ENCODE measurements at places on chromosomes 13 and 19.

- DNase-seq = no peak
Observed at GRCh38 chr19:16497042-16497441, 848 bp downstream of the C19orf44 start.

DNA sequence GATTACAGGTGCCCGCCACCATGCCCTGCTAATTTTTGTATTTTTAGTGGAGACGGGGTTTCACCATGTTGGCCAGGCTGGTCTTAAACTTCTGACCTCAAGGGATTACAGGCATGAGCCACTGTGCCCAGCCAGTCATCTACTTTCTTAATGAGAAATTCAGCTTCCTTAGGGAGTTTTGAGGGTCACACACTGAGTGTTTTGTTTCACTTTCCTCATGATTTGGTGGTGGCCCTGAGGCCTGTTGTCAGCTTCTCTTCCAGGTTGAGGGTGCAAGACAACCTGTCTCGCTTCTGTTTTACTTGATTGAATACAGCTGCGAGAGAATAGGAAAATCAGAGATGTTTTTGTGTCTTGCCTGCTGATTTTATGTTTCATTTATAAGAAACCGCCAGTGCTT lies 9.9 kb downstream of the FRY start:
- no peak for DNase-seq

- DNase-seq = no peak
Observed at GRCh38 chr13:80428349-80429096, 87.6 kb upstream of the SPRY2 start.

DNA sequence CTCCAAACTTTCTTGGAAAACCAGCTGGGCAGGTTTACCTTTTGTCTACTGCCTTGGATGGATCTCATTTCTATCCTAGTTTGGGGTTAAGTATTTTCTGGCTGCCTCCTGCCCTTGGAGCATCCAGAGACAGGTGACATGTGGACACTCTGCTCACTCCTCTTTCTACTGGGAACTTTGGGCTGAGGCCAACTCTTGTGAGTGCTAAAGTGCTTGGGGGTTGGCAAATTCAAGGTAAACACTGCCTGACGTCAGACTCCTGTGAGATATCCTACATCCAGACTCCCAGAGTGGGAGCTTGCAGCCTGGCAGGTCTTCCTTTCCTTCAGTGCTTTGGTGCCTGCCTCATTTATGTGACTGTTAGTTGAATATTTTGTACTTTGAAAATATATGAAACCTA lies 388.1 kb downstream of the KCNRG start:
- DNase-seq = no peak

- no peak for DNase-seq
Observed at GRCh38 chr13:30719525-30719914, 15.8 kb upstream of the ALOX5AP start.

DNA sequence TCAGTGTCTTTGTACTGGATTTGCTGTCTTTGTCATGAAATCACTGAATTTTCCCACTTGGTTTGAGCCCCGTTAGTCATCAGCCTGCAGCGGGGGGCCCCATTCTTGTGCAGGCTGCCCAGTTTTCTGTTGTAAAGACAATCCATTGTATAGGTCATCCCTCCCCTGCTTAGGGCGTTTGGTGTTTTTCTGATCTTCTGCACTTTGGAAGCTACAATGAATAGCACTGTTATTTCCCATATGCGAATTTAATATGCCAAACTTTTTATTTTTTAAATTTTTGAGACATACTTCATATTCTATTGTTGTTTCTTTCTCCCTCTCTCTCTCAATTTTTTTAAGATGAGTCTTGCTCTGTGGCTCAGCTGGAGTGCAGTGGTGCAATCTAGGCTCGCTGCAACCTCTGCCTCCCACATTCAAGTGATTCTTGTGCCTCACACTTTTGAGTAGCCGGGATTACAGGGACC lies 9.0 kb downstream of the SLC27A1 start:
- DNase-seq = no peak

DNA sequence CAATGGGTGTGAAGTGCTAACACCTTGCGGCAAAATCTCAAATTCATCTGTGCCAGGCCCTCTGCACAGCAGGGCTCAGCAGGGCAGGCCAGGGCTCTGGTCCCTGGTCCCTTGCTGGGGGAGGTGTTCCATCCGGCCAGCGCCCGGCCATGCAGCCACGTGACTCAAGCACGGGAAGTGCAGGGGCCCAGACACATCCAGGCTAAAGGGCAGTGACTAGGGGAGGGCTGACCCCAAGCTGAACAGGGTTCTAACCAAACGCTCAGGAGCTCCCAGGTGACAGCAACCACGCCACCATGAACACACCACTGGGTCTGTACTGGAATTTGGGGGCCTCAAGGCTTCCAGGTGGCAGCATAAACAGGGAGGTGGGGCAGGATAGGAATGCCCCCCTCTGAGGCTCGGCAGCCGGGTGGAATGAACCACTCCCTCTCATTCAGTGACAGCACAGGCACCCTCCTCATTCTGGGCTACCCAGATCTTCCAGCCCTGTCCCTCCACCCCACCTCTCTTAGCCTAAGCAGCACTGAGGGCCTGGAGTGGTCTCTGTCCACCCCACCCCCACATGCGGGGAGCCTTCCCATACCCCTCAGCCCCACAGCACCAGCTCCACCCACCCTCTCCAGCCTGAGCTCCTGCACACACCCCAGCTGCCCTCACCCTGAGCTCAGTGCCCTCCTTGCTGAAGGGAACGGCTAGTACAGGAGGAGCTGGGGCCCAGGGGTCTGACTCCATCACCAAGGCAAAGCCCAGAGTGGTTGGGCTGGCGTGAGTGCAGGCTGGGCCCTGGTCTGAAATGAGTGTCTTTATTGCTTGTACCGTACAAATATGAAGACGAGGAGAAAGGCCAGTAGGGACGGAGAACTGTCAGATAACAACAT lies 5.3 kb upstream of the CCNP start:
- no peak for DNase-seq

DNA sequence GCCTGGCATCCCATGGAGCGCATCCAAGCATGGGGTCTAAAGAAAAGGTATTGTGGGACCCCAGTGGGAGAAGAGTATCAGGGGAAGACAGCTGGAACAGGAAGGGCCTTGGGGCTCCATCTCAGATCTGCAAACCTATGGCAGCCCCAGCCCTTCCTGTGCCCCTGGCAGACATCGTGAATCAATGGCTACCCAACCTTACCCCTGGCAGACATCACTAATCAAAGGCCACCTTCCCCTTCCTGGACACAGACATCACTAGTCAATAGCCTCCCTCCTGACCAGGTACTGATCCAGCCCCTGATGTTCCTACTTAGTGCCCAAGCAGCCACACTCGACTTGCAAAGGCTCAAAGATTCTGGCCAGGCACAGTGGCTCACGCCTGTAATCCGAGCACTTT lies 15.8 kb downstream of the F2RL3 start:
- no peak for DNase-seq

DNA sequence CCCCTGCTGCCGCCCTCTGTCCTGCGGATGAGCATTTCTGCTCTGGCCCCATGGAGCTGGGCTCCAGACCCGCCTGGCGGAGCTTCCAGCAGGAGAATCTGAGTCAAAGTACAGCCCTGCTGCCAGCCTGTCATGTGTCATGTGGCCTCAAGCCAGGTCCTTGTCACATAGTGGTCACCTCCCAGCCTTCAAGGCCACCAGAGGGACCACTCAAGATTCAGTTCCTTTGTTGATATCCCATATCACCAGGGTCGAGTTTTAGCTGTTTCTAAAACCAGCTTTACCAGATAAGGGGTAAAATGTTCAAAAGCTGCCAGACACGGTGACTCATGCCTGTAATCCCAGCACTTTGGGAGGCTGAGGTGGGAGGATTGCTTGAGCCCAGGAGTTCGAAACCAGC lies 13.4 kb downstream of the THOP1 start:
- DNase-seq = no peak

- no peak for DNase-seq
Observed at GRCh38 chr13:36101157-36101556, 30.0 kb downstream of the DCLK1 start.

- DNase-seq = no peak
Observed at GRCh38 chr13:70849222-70849621, 741.0 kb upstream of the KLHL1 start.

GRCh38 chr13:89688918-89689317 lies 1658.6 kb upstream of the MIR17HG start:
- no peak for DNase-seq

DNA sequence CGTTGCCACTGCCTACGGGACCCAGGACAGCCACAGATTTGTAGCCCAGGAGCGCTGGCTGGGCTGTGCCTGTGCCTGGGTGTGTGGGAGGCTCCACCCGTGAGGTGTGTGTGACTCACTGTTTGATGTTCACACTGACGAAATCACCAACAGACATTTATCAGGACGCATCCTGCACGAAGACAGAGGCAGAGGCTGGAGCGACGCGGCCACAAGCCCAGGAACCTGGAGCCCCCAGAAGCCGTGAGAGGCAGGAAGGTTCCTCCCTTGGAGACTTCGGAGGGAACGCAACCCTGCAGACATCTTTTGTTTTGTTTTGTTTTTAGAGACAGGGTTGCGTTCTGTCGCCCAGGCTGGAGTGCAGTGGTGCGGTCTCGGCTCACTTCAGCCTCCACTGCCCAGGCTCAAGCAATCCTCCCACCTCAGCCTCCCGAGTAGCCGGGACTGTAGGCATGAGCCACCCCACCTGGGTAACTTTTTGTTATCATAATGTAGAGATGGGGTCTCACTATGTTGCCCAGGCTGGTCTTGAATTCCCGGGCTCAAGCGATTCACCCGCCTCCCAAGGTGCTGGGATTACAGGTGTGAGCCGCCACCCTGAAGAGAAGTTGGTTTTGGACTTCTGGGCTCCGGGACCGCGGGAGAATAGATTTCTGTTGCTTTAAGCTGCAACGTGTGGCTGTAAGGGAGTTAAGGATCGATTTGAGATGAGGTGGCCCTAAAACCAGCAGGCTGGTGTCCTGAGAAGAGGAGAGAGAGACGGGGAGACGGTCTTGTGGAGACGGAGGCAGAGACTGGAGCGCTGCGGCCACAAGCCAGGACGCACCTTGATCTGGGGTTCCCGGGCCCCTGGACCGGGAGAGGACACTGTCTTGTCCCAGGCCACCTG lies 24.9 kb upstream of the WDR18 start:
- DNase-seq = peak; percentile 81

- DNase-seq = no peak
Observed at GRCh38 chr19:31098836-31099235, 250.4 kb downstream of the TSHZ3 start.

DNA sequence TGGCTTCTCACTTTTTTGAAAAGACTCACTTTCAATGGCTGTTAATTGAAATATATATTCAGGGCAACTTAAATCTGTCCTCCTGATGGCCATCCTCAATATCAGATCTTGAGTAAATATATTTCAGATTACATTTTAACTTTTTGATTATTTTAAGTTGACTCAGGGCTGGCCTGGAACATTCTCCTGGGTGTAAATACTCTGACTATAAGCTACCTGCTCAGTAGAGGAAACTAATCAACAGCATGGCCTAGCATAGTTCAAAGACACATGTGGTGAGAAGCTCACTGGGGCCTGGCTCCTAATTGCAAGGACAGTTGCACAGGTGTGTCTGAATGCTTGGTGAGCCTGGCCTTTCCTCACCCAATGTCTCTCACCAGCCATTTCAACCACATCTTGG lies 5.5 kb upstream of the ZNF726 start:
- no peak for DNase-seq

GRCh38 chr19:45322744-45323281 lies at the start of gene CKM:
Gene CKM (minus strand): TSS chr19:45322875. CDS start chr19:45319713, 3,162 bp downstream.
- no peak for DNase-seq

DNA sequence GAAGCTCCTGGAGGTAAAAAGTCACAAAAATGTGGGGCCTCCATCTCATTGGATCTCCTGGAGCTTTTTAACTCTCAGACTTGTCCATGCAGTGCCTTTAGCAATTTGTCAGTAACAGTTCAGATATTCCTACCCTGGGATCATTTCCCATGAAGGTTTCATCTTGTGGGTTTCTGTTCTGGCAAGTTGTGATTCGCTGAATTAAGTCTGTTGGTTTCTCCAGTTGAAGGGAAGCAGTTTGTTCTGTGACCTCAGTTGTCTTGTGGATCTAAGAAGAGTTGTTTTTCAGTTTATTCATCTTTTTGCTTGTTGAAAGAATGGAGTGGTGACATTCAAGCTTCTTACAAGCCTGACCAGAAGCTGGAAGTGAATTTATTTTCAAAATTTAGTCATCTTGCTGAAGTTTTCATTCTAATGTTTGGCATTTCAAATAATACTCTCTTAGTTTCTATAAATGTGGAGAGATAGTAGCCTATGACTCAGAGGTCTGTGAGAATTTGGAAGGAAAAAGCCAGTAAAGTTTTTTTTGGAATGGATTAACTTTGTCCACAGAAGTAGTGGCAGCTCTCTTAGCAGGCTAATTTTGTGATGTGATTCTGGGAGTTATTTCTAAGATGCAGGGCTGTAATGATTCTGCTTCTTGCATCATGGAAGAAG lies 120.1 kb upstream of the CSNK1A1L start:
- DNase-seq = no peak

- DNase-seq = no peak
Observed at GRCh38 chr19:12987781-12988180, 7.5 kb upstream of the NFIX start.

GRCh38 chr19:13033819-13034611 lies 38.7 kb downstream of the NFIX start:
- DNase-seq = peak; percentile 77

DNA sequence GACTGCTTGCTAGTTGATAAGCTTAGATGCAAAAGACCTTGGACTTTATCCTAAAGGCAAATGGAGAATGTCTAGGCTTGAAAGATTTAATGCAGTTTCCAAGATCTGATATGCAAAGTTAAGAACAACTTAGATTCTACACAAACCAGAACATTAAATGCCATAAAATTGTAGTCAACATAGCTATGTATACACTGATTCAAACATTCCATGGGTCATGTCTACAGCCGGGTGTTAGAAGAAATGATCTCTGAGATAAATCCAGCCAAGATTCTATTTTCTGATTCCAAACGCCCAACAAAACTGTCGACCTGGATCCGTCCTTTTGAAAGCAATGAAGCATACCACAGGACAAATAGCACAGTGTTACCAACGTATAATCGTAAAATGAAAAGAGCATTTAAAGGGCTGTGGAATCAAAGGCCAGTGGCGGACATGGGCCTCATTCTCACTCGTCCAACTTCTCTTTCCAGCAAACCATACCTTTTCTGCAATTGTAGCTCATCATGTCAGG lies 52.7 kb downstream of the KCTD12 start:
- DNase-seq = no peak

DNA sequence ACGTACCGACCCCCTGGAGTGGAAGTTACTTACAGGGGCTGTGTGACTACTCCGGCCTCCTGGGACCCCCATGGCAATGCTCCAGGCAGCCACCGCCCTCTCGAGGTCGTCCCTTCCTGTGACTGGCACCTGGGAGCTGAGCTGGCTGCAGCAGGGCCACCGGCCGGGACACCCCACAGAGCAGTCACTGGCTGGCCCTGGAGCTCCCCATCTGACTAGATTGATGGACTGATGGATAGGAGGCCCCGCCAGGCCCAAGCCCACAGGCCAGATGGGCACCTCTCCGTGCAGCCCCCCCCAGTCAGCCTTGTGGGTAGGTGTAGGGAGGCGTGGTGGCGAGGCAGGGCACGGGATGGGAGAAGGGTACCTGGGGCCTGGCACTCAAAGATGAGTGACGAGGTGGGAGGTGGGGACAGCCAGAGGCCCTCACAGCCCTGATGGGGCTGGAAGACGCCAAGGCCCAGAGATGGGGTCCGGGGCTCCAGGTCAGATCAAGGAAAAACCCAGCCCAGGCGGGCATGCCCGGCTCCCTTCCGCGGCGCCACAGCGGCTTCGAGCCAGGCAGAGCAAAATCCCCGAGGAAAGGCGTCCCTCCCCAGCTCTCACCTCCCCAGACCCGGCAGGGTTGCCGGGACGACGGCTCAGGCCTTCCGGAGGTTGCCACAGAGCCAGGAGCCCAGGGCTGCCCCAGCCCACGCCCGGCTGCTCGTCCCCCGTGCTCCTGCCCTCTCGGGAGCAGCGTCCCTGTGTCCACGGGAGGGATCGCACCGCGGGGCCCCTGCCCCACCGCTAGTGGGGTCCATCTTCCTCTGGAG lies 8.4 kb downstream of the SLC39A3 start:
- no peak for DNase-seq
